ENCODE measurements at places on chromosomes 12 and 14.

DNA sequence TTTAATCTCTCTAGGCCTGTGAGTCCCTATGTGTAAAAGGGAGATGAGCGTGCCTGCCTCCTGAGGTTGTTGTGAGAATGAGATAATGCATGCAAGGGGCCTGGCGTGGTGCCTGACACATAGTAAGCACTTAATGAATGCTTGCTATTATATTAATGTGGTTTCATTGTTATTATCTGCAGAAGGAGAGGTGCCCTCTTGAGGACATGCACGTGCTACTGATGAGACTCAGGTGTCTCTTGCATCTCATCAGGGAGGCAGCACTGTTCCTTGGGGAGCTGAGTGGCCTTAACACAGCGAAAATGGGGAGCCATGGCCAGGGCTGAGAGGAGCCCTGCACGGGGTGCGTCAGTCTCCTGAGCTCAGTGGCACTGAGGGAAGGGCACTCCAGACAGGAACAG lies 29.9 kb upstream of the BCDIN3D start:
- DNase-seq: no peak

GRCh38 chr12:132393991-132394949 lies 64.9 kb upstream of the GALNT9 start:
- DNase-seq: no peak

DNA sequence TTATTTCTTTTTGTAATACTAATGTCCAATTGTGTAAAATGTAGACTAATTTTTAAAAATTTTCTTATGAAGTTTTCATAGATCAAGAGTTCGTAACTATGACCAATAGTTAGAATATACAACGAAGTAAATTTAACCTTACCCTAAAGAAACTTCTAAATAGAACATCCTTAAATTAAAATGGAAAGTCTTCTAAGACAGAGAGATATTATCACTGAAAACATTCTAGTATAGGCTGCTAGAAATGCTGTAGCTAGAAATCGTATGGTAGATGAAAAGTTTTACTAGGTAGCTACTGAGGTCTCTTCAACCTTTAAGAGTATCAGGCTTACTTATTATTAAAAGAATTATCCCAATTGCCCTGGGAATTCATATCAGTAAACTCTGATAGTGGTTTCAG lies 925 bp downstream of the CLEC2A start:
- DNase-seq: no peak

- DNase-seq: no peak
Observed at GRCh38 chr12:130958557-130959140, 4.9 kb downstream of the ADGRD1 start.

- DNase-seq: no peak
Observed at GRCh38 chr14:98162856-98163805, 1108.9 kb downstream of the BCL11B start.

DNA sequence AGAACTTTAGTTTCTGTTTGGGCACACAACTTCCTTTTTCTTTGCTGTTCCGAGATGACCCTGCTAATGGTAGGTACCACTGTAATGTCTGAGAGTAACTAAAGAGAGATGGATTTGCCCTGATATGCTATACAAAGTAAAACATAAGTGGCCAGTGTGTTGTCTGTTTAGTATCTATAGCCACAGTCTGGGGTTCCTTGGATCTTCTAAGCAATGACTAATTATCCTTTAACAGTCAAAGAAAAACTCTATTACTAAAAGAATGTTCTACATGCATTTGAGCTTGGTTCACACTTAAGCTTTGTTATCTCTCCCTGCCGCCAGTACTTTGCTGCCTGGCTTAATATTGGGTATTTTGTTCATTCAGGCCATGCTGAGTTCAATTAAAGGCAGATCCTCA lies 1051.9 kb upstream of the FLRT2 start:
- no peak for DNase-seq

DNA sequence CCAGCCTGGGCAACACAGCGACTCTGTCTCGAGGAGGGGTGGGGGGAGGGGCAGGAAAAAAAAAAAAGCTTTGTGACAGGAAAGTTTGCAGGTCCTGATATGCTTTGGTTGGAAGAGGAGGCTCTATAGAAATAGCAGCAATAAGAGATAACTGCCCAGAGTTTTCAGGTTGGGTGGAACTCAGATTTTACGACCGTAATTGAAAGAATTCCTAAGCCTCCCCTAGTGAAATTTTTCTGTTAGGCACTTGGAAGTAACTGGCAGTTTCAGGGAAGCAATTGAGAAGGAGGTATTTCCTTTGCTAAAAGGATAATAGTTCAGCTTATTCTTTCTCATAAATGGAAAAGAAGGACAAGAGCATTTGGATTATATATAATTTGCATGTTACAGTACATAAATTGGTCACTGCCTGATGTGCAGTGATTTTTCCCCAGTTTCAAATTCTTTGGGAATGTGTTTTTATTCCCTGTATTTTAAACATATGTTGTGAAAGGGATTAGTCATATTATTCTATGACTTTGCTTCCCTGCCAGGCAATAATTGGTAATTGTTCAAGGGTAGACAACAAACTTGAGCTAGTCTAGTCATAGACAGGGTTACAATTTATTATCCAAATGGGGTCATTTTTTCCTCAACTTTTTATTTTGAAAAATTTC lies 452.8 kb downstream of the AEBP2 start:
- no peak for DNase-seq

GRCh38 chr12:26948309-26948708 lies 10.0 kb downstream of the FGFR1OP2 start:
- DNase-seq: no peak

DNA sequence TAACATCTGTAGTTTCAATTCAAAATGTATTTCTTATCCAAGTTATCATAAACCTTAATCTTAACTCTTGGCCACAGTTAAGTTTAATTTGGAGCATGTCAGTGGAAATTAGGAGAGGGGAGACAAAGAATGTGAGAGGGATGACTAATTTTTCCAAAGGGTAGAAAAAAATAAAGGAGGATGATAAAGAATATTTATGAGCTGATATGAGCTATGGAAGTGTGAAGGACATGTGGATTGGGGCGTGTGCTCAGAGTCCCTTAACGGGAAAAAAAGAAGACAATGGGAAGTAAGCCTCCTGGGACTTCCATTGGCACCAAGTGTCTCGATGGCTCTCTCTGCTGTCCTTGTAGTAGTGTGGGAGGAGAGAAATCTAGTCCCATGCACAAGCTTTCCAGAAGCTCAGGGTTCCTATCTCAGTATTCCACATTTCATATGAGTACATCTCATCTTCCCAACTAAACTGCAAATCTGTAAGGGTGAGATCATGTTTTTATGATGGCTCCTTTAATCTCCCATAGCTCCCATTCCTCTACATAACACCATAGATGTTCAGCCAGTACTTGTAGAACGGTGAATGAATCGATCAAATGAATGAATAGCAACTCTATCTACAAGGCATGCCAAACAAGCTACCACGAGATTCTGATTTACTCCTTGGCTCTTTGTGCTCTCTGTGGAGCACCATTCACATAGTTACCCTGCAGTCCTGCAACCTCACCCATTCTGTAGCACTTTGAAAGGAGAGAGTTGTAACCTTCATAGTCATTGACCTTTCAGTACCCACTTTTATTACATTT lies 27.4 kb downstream of the BCL2L14 start:
- DNase-seq: no peak

GRCh38 chr14:98368916-98369315 lies 903.1 kb downstream of the BCL11B start:
- DNase-seq: no peak

- no peak for DNase-seq
Observed at GRCh38 chr14:98280436-98280835, 991.6 kb downstream of the BCL11B start.

DNA sequence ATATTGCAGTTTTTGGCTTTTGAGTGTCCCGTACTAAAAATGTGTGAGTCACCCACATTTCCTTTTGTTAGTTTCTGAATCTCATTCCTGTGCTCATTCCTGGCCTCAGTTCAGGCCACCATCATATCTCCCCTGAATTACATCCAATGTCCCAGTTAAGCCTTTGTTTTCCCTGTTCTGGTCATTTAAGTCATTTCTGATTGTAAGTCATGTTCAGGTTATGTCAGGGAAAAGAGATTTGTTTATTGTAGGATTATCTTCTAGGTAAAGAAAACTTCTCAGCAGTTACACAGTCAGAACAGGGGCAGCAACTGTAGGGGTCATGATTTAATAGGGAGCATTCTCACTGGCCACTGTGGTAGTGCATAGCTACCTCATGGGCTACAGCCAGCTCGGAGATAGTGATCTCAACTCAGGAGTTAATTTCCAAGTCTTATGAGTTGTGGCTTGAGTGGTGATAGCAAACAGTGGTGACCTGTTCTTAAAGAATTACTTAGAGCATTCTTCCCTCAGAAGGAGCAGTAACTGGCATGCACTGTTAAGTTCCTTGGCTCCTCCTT lies 6.7 kb downstream of the DDX47 start:
- no peak for DNase-seq

- DNase-seq: no peak
Observed at GRCh38 chr12:114851981-114852380, 168.0 kb upstream of the TBX3 start.

GRCh38 chr14:90513161-90514014 lies 116.6 kb downstream of the CALM1 start:
- DNase-seq: no peak
